ENCODE measurements at places on chromosomes 12 and 14.

GRCh38 chr12:30457621-30458289, 237.9 kb downstream of the IPO8 start:
- no peak for DNase-seq

DNA sequence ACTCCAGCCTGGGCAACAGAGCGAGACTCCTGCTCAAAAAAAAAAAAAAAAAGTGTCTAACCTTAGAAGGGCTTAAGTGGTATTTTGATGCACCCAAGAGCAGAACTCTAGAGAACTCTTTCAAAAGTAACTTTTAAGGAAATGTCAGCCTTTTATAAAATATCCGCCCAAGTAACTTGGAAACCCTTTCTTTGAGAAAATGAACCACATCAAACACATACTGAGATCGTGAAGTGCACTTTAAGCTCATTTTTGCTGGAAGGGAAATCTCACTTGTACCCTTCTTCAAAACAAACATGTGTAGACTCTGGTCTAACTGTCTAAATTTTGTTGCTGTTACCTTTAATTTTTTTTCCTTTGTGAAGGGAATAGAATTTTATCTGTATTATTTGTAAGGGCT, 5.5 kb downstream of the C12orf56 start:
- DNase-seq = no peak

DNA sequence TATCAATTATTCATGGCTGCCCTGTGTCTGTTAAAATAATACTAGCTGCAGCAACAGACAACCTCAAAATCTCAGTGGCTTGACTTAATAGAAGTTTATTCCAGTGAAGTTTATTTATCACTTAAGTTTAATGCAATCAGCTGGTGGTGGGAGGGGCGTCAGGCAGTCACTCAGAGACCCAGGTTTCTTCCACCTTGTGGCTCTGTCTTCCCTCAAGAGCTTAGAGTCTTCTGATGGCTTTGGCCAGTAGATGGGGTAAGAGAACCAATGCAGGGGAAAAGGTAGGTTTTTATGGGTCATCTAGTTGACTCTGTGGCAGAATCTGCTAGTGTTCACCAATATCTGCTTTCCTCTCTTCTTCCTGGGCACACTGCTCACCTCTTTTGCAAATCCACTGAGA, 668.9 kb downstream of the AACS start:
- DNase-seq = no peak

- no peak for DNase-seq
Measured at GRCh38 chr14:40847480-40847879, 759.2 kb upstream of the LRFN5 start.

DNA sequence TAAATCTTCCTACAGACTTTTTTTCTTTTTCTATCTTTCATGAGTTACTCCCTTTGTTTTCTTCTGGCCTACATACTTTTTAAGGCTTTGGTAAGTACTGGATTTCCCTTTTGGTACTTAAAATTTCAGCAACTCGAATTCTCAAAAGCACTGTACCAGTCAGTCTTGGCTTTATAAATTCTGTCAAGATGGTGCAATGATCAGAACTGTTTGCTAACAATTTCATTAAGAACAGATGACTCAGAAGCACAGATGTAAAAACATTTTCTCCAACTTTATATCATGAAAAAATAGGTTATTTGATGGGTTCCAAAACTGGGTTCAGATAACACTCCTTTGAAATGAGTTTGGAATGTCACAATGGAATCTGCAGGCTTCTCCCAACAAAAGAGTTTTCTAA, 1961.8 kb upstream of the FLRT2 start:
- no peak for DNase-seq

- no peak for DNase-seq
Measured at GRCh38 chr12:80195074-80195726, 95.9 kb downstream of the OTOGL start.

DNA sequence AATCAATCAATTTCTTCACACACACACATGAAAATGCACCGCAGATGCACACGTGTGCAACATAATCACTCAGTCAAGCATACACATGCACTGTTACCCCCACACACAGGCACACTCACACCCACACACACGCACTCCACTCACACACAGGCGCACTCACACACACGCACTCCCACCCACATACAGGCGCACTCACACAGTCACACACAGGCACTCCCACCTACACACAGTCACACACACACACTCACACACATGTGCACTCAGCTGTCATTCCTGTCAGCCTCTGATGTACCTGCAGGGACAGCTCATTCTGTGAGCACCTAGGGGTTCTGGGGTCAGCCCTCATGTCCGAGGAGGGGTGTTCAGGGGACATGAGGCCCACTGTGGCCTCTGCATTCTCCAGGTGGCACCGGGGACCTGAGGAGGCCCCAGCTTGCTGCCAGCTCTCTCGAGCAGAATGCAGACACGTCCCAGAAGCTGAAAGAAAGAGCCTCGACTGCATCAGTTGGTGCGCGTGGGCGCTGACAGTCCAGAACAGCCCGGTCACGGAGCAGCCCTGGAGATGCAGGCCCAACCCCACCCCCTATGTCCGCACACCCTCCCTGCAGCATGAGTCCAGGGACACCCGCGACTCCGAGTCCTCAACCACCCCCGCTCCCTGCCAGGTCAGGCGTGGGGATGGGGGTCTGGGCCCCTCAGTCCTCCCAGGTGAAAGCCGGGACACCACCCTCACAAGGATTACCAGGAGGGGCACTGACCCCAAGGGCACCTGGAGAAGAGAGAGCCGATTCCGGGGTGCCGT, 69.3 kb downstream of the NOC4L start:
- no peak for DNase-seq

- DNase-seq = no peak
Measured at GRCh38 chr12:18591473-18591872, 146.3 kb downstream of the PLCZ1 start.

- no peak for DNase-seq
Measured at GRCh38 chr12:96210376-96211055, 16.3 kb downstream of the ELK3 start.

- DNase-seq = peak; percentile 39
Measured at GRCh38 chr12:113462117-113462774, 9.4 kb downstream of the LHX5 start.

- DNase-seq = no peak
Measured at GRCh38 chr14:37580146-37580545, 14.9 kb downstream of the FOXA1 start.

DNA sequence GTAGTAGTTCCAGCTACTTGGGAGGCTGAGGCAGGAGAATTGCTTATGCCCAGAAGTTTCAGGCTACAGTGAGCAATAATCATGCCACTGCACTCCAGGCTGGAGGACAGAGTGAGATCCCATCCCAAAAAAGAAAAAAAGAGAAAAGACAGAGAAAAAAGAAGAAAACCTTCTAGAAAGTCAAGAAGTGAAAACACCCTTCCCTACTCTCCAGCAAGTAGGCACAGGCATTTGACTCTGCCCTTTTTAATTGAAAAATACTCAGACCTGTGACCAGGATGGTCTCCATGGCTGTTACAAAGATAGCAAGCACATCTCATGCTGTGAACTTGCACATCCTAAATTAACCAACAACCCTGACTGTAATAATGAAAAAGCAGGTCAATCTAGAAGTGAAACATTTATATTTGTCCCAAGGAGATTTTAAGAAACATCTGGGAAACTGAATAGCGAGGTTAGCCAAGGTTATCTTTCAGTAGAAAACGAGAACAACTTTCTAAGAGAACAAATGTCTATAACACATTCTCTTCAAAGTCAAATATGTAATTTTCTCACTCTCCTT, 2.0 kb downstream of the TMTC1 start:
- DNase-seq = no peak

GRCh38 chr12:52514471-52515318, 5.5 kb downstream of the KRT5 start:
- DNase-seq = no peak

- DNase-seq = no peak
Measured at GRCh38 chr12:4663971-4664505, 15.1 kb downstream of the NDUFA9 start.

- no peak for DNase-seq
Measured at GRCh38 chr14:102883089-102883541, 39.3 kb upstream of the AMN start.

DNA sequence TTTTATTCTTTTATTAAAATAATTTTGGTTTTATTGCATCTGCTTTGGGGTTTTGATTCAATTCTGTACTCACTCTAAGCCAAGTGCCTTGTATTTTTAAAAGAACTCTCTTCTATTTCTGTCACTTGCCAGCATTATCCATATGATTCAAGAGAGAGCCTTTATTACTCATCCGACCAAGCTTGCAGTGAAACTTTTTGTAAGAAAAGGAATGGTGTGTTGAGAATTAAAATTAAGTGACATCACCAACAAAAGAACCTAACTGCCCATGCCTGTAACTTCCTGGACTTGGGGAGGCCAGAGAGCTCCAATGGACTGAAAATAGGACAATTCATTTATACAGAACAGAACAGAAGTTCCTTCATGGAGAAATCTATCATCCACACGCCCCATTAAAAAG, 52.1 kb downstream of the GALNT4 start:
- no peak for DNase-seq

GRCh38 chr12:52300796-52301691, 9.7 kb upstream of the KRT81 start:
- no peak for DNase-seq

- DNase-seq = no peak
Measured at GRCh38 chr12:110741341-110742095, 1.2 kb downstream of the PPP1CC start.

DNA sequence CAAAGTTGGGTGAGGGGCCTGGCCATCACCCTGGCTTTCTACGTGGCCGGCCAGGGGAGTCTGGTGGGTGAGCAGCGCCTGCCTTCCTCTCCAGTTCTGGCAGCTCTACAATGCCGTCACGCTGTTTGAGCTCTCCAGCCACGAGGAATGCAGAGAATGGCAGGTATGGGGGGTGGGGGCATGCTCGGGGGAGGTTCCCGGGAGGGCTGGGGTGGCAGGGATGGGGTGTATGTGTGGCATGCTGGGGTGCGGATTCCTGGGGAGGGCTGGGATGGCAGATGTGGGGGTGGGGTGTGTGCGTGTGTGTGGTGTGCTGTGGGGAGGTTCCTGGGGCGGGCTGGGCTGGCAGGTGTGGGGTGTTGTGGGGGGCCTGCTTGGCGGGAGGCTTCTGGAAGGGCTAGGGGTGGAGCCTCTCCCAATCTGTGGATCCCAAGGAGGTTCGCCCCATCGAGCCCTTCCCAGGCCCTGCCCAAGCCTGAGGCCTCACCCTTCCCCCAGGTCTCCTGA, 18.5 kb downstream of the RHOF start:
- DNase-seq = no peak

DNA sequence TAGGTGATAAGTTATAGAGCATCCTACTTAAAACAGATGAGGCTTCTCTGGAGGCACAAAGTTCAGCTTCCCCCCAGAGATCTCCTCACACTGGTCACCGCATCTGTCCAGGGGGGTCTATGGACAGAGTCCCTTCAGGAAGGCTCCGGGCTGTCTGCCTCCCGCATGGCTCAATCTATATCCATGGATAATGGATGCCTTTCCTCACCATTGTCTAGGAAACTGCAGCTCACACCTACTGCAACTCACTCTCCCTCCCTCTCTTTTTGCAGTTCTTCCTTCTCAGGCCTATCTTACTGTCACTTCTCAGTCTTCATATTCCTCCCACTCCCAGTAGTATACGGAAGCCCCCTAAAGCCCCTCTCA, 100.6 kb upstream of the BCL2L14 start:
- no peak for DNase-seq

DNA sequence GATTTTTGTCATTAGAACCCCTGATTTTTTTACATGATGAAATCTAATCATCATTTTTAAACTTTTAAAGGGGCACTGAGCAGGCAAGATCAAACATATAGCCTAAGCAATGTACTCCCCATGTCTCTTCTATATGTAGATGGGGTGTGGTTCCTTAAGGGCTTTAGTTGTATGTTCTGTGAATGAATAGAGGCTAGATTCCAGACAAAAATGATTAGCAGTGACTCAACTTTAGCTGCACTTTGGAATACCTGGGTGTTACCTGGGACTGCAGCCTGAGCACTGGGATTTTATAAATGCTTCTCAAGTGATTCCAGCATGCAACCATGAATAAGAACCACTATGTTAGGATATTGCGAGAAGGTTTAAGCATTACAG, 256.7 kb upstream of the PLEKHG7 start:
- DNase-seq = no peak

- no peak for DNase-seq
Measured at GRCh38 chr12:2902272-2902880, 11.7 kb downstream of the TULP3 start.

DNA sequence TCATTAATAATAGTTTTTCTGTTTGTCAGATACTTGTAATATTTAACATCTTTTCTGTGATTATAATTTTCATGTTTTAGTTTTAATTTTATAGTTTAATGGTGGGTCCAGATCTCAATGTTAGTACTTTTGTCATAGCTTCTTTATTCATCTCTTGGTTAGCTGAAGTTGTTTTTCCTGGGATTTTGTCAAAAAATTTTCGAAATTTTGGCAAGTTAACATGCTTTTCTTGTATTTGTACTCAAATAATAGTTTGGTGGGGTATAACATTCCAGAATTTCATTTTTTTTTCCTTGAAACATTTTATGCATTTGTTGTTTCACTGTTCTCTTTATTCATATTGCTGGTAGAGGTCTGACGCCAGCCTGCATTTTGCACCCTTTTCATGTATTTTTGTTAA, 45.5 kb downstream of the KTN1 start:
- no peak for DNase-seq

GRCh38 chr12:40175045-40175444, 49.8 kb upstream of the LRRK2 start:
- DNase-seq = no peak

Measured in stimulated activated CD8-positive, alpha-beta memory T cell treated with anti-CD3 and anti-CD28 coated beads, Interleukin-2, amount 100 ng/mL, for 1 hour (primary cell).